SJSA1 (cell line): ENCODE measurements at places on chromosomes 2 and 18.

DNA sequence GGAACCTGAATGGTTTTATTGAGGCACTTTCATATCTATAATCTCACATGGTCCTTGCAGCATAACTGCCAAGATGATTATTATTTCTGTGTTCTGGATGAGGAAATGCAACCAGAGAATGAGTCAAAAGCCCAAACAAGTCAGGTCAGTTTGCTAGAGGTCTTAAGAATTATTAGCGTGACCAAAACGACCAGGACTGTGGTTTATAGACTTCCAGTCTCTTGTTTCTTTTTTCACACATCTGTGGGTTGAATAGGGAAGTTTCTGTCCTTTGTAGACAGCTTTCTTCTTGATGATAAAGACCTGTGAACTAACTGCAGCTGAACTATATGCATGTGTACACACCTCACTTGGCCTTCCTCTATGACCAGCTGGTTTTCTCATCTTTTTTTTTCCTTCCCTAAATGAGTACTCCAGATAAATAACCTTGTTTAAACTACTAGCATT lies 13.9 kb downstream of the ADAM23 start:
- no peak overlapping the region for H3K4me3 ChIP-seq
- no peak overlapping the region for H3K27ac ChIP-seq
- H3K27me3 ChIP-seq = no peaks in the 10 kb centered on the region; the same call in 1 of the 2 replicates
- no peaks in the 10 kb centered on the region for H3K4me1 ChIP-seq
- H3K36me3 ChIP-seq = no peaks in the 10 kb centered on the region

GRCh38 chr2:26394694-26395093 lies 7.0 kb upstream of the DRC1 start:
- no peak for DNase-seq
- H3K27me3 ChIP-seq = no peaks in the 10 kb centered on the region
- H3K4me1 ChIP-seq = no peaks in the 10 kb centered on the region
- no peak overlapping the region for H3K4me3 ChIP-seq
- no peak overlapping the region for H3K27ac ChIP-seq

GRCh38 chr2:239688840-239689239 lies 288.0 kb upstream of the HDAC4 start:
- H3K4me3 ChIP-seq = no peak overlapping the region
- peaks cover 20% of the 10 kb centered on the region for H3K27me3 ChIP-seq
- DNase-seq = no peak
- no peak overlapping the region for H3K27ac ChIP-seq
- H3K36me3 ChIP-seq = no peaks in the 10 kb centered on the region
- H3K4me1 ChIP-seq = no peaks in the 10 kb centered on the region

DNA sequence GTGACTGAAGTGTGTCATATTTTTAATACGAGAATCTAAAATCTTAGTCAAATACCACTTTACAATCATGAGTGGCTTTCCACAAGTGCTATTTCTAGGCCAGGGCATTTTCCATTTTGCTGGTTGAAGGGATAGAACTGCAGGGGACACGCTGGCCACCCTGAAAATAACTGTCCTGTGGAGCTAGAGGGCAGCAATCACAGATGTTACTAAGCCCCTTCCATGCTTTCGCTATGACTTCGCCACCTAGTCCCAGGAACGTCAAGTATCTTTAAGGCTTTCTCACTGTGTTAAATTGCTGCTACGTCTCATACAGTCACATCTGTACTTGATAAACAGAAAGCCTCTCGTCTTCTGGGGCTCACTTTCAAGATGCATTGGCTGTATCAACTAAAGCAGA lies 171.8 kb downstream of the CDH2 start:
- no peaks in the 10 kb centered on the region for H3K27me3 ChIP-seq
- no peaks in the 10 kb centered on the region for H3K4me1 ChIP-seq
- no peak overlapping the region for H3K27ac ChIP-seq
- peaks cover 8% of the 10 kb centered on the region for H3K36me3 ChIP-seq
- H3K4me3 ChIP-seq = no peak overlapping the region

GRCh38 chr2:74515981-74516633 lies 1.9 kb downstream of the TLX2 start:
- no peak overlapping the region for H3K27ac ChIP-seq
- H3K4me3 ChIP-seq = no peak overlapping the region
- peaks cover 15% of the 10 kb centered on the region for H3K4me1 ChIP-seq
- no peak for DNase-seq

DNA sequence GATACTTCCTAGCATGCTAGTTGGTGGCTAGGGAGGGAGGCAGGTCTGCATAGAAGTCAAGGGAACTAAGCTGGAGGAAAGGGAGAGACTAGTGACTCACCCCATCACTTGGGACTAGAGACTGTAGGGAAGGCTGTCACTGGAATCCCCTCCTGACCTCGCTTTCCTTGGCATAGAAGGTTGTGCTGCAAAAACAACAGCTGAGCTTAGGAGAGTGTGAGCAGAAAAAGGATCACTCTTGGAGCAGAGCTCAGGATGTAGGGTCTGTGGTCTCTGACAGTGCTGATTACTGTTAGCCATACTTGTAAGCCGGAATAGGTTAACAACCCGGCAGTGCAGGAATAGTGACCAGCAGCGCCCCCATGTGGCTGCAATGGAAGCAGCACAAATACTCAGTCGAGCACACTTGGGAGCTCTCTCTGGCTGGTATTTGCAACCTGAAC lies 66.9 kb upstream of the SMAD2 start:
- no peaks in the 10 kb centered on the region for H3K36me3 ChIP-seq
- no peak overlapping the region for H3K27ac ChIP-seq
- peaks cover 1% of the 10 kb centered on the region for H3K4me1 ChIP-seq
- no peaks in the 10 kb centered on the region for H3K27me3 ChIP-seq
- no peak overlapping the region for H3K4me3 ChIP-seq
- DNase-seq = no peak

DNA sequence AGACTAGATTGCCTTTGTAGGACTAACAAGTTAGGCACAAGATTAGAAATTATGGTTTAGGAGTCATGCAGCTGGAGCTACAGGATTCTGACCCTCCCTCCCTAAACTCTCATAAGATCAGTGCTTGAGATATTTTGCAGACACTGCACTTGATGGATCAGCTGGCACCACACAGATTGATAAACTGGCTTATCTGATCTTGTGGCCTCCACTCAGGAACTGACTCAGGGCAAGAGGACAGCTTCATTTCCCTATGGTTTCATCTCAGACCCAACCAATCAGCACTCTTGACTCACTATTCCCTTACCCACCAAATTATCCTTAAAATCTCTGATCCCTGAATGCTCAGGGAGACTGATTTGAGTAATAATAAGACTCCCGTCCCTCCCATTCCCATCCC lies 152.3 kb downstream of the DIS3L2 start:
- no peaks in the 10 kb centered on the region for H3K4me1 ChIP-seq
- no peaks in the 10 kb centered on the region for H3K27me3 ChIP-seq
- H3K36me3 ChIP-seq = no peaks in the 10 kb centered on the region
- H3K4me3 ChIP-seq = no peak overlapping the region
- no peak for DNase-seq

GRCh38 chr18:54767098-54767497 lies 61.2 kb upstream of the RAB27B start:
- no peak for DNase-seq
- 0 out of 2 replicates have a peak, but pooled peaks cover 7% of the 10 kb centered on the region for H3K4me1 ChIP-seq
- H3K27me3 ChIP-seq = no peaks in the 10 kb centered on the region
- no peak overlapping the region for H3K4me3 ChIP-seq

GRCh38 chr2:124540805-124541204 lies 515.7 kb downstream of the CNTNAP5 start:
- no peaks in the 10 kb centered on the region for H3K36me3 ChIP-seq
- H3K4me3 ChIP-seq = no peak overlapping the region
- H3K27me3 ChIP-seq = no peaks in the 10 kb centered on the region
- DNase-seq = no peak
- H3K4me1 ChIP-seq = no peaks in the 10 kb centered on the region

GRCh38 chr2:176160986-176161824 lies 4.1 kb downstream of the HOXD3 start:
- no peaks in the 10 kb centered on the region for H3K27me3 ChIP-seq

GRCh38 chr2:2234398-2235195 lies 96.5 kb downstream of the MYT1L start:
- H3K4me3 ChIP-seq = no peak overlapping the region
- no peaks in the 10 kb centered on the region for H3K4me1 ChIP-seq
- H3K27me3 ChIP-seq = 0 out of 2 replicates have a peak, but pooled peaks cover 2% of the 10 kb centered on the region

DNA sequence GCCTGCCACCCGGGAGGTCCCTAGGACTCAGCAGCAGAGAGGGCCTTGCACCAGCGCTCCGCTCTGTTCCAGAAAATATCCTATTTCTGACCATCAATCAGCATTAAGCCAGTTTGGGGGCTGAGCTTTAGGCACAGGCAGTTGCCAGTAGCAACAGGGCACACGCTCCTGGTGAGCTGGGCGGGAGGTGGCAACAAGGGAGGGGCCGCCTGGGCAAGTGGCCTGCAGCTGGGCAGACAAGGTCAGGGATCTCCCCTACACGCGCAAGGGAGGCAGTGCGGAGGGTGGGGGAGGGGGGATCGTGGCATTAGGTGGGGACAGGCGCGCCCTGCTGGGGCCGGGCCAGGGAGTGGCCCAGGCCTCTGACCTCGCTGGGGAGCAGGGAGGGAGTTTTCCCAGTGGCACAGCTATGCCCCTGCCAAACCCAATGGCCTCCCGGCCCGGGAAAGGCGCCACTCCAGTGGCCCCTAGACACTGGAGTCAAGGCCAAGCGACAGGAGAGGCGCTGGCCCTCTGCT lies 302.8 kb downstream of the NCKAP5 start:
- H3K27me3 ChIP-seq = no peaks in the 10 kb centered on the region
- no peak overlapping the region for H3K4me3 ChIP-seq
- H3K36me3 ChIP-seq = no peaks in the 10 kb centered on the region
- no peak overlapping the region for H3K27ac ChIP-seq

- H3K4me3 ChIP-seq = no peak overlapping the region
- H3K36me3 ChIP-seq = peaks cover 26% of the 10 kb centered on the region
- H3K4me1 ChIP-seq = peaks cover 65% of the 10 kb centered on the region
- no peak overlapping the region for H3K27ac ChIP-seq
- no peaks in the 10 kb centered on the region for H3K27me3 ChIP-seq
- DNase-seq = no peak
These were observed 153.5 kb downstream of the ANTXR1 start for GRCh38 chr2:69166465-69166811.

DNA sequence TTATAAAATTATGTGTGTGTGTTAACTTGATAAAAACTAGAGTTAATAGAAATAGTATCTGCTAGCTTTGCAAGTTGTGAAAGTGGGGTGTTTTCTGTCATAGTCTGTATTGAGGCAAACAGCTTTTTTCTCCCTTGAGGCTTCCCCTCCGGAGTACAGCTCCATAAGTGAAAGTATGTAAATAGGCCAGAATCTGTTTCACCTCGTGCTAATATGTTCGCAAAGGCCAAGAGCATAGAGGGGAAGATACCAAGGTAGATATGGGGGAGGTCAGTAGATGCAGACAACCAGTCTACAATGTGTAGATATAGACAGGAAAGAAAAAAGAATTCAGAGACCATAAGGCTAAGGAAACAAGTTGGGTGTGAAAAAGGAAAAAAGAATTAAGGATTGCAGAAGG lies 72.9 kb downstream of the PTRHD1 start:
- H3K4me3 ChIP-seq = no peak overlapping the region
- H3K4me1 ChIP-seq = peaks cover 21% of the 10 kb centered on the region
- no peak overlapping the region for H3K27ac ChIP-seq

DNA sequence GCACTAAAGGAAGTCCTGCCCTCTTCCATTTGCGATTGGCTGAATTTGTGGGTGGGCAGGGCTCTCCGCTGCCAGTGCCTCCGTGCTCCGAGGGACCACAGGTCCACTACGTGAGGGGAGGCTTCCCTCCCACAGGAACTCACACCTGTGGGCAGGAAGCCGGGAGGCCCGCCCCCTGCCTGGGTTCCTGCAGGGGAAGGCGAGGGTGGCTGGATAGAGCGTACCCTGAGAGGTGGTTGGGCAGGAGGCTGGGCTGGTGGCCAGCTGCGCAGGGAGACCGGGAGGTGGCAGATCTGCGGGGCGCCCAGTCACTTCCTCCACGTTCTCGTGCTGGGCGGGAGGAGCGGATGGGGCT lies 47.0 kb upstream of the PTH2R start:
- peaks cover 19% of the 10 kb centered on the region for H3K36me3 ChIP-seq
- no peak for DNase-seq
- H3K27me3 ChIP-seq = no peaks in the 10 kb centered on the region

DNA sequence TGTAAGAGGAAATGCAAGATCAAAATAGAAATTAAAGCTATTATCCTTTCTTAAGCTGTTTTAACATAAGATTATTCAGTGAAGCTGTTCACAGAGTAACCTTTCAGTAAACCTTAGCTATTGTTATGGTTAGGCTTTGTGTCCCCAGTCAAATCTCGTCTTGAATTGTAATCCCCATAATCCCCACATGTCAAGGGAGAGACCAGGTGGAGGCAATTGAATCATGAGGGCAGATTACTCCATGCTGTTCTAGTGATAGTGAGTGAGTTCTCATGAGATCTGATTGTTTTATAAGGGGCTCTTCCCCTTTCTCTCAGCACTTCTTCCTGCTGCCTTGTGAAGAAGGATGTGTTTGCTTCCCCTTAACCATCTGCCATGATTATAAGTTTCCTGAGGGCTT lies 424.4 kb downstream of the DSEL start:
- no peaks in the 10 kb centered on the region for H3K36me3 ChIP-seq
- DNase-seq = no peak
- H3K27ac ChIP-seq = no peak overlapping the region

DNA sequence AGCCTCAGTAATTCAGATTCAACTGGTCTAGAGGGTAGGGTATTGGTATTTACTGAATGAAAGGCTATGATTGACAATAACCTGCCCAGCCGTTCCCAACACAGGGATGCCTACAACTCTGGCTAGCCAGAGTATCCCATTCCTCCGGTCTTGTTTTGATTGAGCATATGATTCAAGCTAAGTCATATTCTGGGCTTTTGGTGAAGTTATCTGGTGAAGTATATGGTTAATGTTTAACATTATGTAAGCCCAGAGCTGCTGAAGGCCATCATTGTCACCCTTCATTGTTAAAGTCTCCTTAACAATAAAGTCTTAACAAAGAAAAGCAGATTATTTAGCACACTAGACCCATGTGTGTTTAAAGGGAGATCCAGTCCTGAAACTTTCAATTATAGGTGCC lies 152.6 kb downstream of the EXOC6B start:
- H3K36me3 ChIP-seq = no peaks in the 10 kb centered on the region
- H3K4me1 ChIP-seq = peaks cover 30% of the 10 kb centered on the region
- DNase-seq = no peak
- H3K4me3 ChIP-seq = no peak overlapping the region
- H3K27ac ChIP-seq = no peak overlapping the region

DNA sequence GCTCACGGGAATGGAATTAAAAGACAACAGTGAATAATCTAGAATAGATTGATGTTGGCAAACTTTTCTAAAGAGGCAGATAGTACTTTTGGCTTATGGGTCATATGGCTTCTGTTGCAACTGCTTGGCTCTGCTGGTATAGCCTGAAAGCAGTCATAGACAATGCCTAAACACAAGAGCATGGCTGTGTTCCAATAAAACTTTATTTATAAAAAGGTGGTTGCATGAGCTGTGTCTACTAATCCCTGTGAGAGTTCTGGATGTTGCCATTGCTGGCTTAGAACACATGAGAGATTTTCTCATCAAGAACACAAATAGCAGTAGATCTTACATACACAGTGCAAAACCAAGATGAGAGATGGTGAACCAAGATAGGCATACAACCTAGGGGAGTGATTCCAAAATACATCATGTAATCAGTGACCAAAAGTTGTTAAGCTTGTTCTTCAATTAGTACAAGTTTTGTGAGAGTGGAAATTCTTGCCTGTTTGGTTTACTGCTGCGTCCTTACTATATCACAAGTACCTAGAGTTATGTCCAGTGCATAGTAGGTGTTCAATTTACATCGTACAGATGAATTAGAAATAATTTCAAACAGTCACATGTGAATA lies 380.0 kb downstream of the METTL4 start:
- DNase-seq = no peak
- no peaks in the 10 kb centered on the region for H3K36me3 ChIP-seq
- no peak overlapping the region for H3K27ac ChIP-seq
- no peak overlapping the region for H3K4me3 ChIP-seq
- no peaks in the 10 kb centered on the region for H3K4me1 ChIP-seq
- H3K27me3 ChIP-seq = no peaks in the 10 kb centered on the region
